Stimulated activated CD8-positive, alpha-beta memory T cell treated with anti-CD3 and anti-CD28 coated beads, Interleukin-15, amount 100 ng/mL, for 24 hours (primary cell): ENCODE measurements at places on chromosomes 1 and 21.

GRCh38 chr1:85502171-85502570 lies 37.2 kb upstream of the DDAH1 start:
- DNase-seq, result no peak

- DNase-seq, result no peak
Measured at GRCh38 chr1:186765446-186765845, 63.3 kb upstream of the PLA2G4A start.

DNA sequence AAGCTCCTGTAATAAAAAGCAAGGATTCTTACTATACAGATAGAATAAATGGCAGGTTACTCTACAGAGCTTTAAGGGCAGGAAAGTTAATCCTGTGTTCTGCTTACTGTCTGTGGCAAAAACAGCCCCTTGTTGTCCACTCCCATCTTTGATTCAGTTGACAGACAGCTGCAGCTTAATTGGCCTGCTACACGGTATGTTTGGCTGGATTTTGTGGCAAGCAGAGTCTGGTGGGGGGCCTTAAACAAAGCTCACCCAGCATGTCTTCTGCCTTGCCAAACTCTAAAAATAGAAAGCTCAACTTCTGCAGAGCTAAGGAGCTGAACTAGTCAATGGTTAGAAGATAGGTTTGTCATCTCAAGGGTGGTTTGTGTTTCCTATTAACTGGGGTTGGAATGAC lies 407.2 kb downstream of the HLX start:
- DNase-seq, result no peak

DNA sequence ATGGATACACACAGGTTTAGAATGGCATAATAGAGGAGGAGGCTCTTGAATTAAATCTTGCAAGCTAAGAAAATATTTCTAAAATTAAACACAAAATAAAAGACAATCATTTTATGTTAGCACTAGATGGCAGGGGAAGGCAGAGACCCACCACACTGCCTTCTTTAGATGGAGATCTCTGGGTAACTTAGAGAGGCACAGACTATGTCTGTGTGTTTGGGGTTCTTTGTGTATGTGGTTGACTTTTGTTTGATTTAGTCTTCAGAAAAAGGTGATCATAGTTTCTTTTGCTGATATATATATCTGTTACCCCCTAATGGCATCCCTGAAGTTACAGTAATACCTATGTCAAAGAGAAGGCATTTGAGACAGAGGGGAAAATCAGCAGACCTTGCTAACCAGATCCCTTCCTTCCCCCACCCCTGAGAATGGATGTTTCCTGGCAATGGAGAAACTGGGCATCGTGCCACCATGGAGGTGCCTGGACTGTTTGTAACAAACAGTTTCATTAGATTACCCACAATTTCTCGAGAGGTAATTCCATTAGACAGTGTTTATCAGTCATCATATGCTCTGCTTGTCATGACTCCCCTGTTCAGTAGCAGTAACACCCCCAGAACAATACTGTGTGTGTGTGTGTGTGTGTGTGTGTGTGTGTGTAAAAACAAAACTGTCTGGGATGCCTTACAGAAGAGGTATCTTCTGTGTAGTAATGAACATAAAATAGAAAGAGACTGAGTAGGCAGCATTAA lies 228.3 kb upstream of the DEPDC1 start:
- DNase-seq, result no peak

DNA sequence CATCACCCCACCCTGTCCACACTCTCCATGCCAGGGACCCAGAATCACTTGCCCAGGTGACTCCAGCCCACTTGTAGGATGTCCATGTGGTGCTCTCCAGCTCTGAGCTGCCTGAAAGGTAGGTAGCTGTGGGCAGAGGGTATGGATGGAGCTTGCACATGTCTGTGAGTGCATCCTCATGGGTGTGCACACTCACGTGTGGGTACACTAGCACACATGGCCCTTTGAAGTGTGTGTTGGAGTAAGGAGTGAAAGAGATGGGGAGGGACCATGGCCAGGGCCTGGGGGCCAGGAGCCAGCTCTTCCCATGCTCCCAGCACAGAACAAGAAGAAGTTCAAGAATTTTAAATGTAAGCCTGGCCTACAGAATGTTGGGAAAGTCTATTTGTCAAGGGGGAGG lies 50.2 kb downstream of the CCDC185 start:
- no peak for DNase-seq

DNA sequence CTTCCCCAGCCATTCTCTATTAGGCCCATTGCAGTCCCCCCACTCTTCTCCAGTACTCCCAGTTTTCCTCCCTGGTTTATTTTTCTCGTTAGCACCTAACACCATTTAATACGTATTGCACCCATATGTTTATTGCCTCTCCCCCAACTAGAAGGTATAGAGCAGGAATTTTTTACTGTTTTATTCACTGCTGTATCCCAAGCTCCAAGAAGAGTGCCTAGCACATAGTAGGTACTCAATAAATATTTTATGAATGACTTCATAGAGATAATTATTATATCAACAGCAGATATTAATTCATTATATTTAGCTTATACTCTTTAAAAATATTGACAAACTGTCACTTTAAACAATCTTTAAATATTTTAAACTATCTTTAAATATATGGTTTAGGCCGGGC lies 5.7 kb upstream of the ACOT7 start:
- DNase-seq, result no peak
